ENCODE measurements at places on chromosomes 2 and 18. TPM values are rescaled to one million over a fixed set of nuclear protein-coding genes. Genes with fewer than 3 reads are reported as not detected.

ASB18 gene
- total RNA-seq, result not detected

EHD3 gene
- total RNA-seq, result 1.5 TPM

MATN3 gene
- total RNA-seq, result not detected

SNORC gene
- 1.2 TPM for total RNA-seq

SOCS6 gene
- 3.3 TPM for total RNA-seq

KRTCAP3 gene
- 4.6 TPM for total RNA-seq

L3MBTL4 gene
- 0.26 TPM for total RNA-seq

TRAF3IP1 gene
- total RNA-seq, result 12.7 TPM

TEX44 gene
- not detected for total RNA-seq

UGT1A10 gene
- total RNA-seq, result not detected

ANKAR gene
- 3.4 TPM for total RNA-seq

IL36G gene
- not detected for total RNA-seq

SIX2 gene
- total RNA-seq, result not detected

UGT1A8 gene
- total RNA-seq, result not detected

CFAP53 gene
- 0.38 TPM for total RNA-seq

PSMA8 gene
- total RNA-seq, result 0.93 TPM

All from activated CD4-positive, alpha-beta T cell treated with anti-CD3 and anti-CD28 coated beads, Interleukin-2, amount 10 ng/mL, durations not matched to agents 24 days and 14 days (primary cell).